Stimulated activated CD8-positive, alpha-beta memory T cell treated with anti-CD3 and anti-CD28 coated beads, Interleukin-15, amount 100 ng/mL, for 24 hours (primary cell): ENCODE measurements at places on chromosomes 2 and 18.

- DNase-seq = no peak
These were observed 146.0 kb downstream of the NRXN1 start for GRCh38 chr2:50885948-50886347.

DNA sequence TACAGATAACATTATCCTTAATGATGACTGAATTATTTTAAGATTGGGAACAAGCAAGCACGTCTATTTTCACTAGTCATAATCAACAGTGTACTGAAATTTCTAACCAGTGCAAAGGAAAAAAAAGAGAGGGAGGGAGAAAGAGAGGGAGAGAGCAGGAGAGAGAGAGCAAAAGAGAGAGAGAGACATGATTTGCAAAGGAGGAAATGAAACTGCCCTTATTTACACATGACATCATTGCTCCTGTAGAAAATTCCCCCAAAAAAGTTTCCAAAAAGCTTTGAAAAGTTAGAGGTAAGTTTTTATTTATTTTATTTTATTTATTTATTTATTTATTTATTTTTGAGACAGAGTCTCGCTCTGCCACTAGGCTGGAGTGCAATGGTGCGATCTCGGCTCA is 355.3 kb upstream of the CELF4 start:
- no peak for DNase-seq

GRCh38 chr2:205612636-205613035 is 69.7 kb upstream of the NRP2 start:
- peak; percentile 8 for DNase-seq

GRCh38 chr2:101002562-101003277 is 631 bp downstream of the RPL31 start:
- DNase-seq = peak; percentile 19

- DNase-seq = no peak
These were observed 3.0 kb upstream of the SKOR2 start for GRCh38 chr18:47254341-47254939.

- DNase-seq = no peak
These were observed 466.4 kb downstream of the TDRD15 start for GRCh38 chr2:21590026-21590690.

GRCh38 chr2:196252408-196253115 is 81.2 kb upstream of the STK17B start:
- DNase-seq = no peak

GRCh38 chr2:70921839-70922234 is 13.9 kb upstream of the ATP6V1B1 start:
- DNase-seq = no peak

DNA sequence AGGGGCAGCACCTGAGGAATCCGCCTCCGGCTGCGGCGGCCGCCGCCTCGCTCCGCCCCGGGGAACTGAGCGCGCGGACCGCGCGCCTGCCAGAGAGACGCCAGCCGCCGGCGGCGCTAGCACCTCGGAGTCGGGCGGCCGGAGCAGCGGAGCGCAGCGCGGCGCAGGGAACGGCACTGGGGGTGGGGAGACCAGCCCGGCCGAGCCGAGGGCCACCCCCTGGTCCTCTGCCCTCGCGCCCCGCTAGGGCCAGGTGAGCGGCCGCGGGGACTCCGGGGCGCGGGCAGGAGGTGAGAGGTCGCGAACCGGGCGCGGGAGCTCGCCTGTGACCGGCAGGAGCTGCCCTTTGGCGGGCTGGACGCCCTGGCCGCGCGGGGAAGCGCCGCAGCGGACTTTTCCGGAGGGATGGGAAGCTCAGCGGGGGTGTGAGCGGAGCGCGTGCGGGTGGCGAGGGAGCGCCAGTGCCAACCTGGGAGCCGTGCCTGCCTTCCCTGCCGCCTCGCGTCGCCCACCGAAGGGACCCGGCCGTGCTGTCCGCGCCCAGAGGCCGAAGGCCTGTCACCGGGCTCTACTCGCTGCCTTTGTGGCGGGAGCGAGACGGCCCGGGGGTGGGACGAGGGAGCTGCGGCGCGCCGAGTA is at the start of gene GREB1L:
TSS of gene GREB1L (plus strand) at position 92 of the 639 bp plus-strand sequence. CDS start 141,287 bp downstream, outside the sequence.
- no peak for DNase-seq

DNA sequence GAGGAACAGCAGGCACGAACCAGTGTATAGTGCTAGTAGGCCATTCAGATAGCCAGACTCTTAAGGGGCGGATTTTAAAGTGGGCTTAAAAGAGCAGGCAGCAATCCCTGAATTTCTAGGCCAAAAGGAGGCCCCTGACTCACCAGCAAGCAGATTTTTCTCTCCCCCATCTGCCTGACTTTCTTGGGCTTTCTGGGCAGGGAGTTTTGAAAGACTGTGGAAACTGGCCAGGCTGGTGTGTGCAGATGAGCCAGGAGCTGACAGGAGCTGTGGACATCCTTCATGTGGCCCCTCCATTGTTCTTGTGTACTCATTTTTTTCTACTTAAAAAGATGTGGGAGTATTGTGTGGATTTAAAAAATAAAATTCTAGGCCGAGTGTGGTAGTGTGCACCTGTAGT is 59.0 kb downstream of the GLI2 start:
- no peak for DNase-seq

GRCh38 chr2:101197814-101198213 is 46.6 kb upstream of the TBC1D8 start:
- DNase-seq = no peak

- no peak for DNase-seq
These were observed 65.3 kb upstream of the TLK1 start for GRCh38 chr2:171225989-171226388.

DNA sequence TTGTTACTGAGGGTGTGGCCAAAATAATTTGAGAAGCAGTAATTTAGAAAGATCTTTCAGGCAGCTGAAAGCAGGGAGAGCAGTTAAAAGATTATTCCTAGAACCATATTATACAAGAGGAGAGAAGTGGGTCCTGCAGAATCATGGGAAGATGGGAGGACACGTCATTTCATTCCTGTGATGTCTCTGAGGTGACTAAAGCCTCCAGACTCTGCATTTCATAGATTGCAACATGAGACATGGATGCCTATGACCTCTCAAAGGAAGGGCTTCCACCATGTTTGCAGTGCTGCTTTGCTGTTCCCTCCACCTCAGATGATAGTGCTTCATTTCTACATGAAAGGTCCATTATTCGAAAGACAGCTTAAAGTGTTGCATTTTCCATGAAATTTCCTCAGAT is 788.4 kb downstream of the TSN start:
- no peak for DNase-seq

- no peak for DNase-seq
These were observed 85.2 kb upstream of the HNMT start for GRCh38 chr2:137879121-137879520.

DNA sequence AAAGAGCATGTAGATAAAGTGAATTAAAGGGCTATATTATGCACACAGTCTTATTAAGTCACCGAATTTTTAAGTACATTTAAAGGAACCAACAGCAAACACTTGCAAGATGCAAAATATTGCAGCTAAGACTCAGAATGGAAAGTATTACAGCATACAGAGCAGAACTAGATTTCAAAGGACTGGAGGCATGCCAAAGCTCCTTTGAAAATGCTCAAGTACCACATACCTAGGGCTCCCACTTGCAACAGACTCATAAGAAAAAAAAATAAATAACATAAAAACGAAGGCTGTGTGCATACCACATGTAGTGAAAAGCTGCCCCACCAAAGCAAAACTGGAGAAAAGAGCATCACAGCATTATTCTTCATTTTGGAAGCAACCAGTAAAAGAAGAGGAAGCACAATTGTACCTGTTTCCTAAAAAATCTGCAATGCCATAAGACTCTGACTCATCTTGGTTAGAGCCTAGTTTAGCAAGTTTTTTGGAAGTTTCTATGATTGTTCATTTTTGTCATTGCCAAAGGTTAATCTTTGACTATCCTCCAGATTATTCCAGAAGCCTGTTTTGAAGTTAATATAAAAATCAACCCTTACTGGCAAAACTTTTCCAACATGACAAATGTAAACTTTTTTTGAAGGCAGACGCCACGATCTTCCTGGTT is 306.0 kb upstream of the COL3A1 start:
- DNase-seq = no peak

- DNase-seq = no peak
These were observed 89.2 kb downstream of the ZNF516 start for GRCh38 chr18:76405681-76406356.

DNA sequence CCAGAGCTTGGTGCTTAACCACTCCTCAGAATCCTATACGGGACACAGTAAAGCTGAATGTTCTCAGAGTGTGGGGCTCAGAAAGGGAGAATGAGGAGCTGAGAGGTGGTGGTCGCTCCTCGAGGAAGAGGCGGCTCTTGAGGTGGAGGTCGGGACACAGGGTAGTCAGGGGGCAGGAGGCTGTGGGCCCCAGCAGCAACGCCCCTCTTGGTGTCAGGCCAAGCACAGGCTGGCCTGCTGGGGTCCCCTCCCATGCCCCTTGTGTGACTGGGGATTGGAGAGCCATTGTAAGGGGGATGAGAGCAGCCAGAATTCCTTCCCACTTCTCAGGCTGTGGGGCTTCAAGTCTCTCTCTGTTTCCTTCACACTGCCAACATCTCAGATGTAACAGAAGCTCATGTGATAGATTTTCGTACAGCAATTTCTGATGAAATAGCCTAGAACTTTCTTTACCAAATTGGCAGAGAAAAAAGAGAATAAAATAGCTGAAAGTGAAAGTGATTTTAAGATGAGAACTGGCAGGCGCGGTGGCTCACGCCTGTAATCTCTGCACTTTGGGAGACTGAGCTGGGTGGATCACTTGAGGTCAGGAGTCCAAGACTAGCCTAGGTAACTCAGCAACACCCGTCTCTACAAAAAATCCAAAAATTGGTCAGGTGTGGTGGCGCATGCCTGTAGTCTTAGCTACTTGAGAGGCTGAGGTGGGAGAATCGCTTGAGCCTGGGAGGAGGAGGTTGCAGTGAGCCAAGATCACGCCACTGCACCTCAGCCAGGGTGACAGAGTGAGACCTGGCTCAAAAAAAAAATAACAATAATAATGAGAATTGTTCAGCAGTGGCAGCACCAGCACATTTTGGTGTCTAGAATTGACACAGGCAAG is 61.1 kb upstream of the RPL31 start:
- no peak for DNase-seq

DNA sequence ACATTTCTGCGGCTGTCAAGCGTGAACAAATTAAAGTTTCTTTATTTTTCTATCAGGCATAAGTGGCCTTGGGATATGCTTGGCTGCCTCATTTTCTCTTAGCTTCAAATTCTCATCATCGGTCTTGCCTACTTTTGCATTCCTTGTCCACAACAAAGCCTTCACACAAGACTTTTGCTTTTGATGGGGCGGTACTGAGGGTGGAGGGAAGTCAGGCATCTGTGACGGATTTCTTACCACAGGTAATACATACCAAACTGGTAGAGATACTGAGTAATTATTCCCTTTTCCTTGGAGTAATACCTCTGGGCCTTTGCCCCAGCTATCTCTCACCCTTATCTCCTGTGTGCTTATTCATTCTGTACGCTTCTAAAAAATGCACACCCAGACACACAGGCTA is 468.3 kb upstream of the RGPD4 start:
- DNase-seq = no peak

DNA sequence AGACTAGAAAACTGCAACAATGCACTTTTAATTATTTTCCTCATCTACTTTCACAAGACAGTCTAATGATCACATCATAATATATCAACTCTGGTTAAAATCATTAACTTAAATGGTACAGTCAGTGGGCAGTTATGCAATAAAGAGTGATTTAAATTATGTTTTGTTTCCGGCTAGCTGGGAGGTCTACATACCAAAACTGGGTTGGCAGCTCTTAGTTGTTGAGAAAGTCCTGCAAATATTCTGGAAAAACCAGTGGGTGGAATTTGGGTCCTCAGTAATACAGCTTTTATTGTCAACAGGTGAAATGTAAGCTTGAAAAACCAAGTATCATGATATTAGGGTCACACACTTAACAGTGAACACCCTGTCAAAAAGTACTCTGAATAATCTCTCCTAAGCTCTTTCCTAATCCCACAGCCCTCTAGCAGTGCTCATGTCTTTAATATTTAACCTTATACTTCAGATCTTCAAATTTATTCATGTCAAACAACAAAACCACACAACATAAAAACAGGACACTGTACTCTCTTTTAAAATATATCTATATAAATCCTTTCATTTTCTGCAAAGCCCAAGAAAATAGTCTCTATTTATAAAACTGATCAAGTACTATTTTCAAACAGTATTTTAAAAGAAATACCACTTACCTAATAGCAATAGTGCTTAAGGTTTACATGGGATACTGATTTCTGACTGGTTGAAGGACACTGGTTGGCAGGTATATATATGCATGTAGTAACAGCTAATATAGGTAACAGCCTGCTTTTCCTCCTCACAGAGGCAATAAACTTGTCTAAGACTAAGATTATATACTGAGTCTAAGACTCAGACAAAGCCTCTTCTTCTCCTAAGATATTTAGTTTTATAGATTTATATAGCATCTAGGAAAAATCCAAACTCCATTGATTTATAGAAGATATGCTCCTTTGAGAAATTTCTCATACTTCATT is 103.8 kb downstream of the GAREM1 start:
- DNase-seq = no peak

DNA sequence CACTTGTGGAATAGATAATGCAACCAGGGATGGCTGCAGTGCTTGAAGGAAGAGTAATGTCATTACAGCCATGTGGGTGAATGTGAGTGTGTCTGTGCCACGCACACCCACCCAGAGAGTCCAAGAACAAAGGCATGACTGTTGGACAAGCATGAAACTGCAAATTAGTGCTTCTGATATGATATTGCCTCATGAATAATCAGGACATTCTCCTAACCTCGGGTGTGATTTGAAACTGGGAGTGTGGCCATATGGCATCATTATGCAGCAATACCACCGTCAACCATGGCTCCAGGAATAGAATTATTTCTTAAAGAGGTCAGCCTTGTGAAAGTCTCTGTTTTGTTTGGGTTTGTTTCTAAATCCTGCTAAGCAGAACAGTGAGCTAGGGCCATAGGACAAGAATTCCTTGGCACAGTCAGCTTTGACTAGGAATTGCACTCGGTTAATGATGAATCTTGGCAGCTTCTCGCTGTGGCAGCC is 678.0 kb upstream of the RAB6C start:
- DNase-seq = no peak

DNA sequence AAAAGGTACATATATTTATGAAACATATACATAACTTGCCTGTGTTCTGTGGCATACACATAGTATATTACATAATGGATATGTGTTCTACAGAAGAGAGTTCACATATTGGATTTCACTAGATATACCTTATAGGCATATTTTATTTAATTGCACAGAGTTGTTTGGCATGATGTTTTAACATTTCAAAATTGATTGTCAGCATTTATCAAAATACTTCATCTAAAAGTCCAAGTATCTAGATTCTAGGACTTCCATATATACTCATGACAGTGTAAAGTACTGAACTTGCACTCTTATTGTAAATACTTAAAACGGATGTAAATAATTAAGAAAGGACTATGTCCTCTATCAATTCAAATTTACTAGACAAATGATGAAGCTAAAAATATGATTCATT is 995.3 kb upstream of the LRRTM1 start:
- no peak for DNase-seq

GRCh38 chr2:146366276-146366675 is 1478.6 kb upstream of the ACVR2A start:
- no peak for DNase-seq
